ENCODE measurements at places on chromosomes 5 and 9.

- DNase-seq, result no peak
Measured at GRCh38 chr9:79663878-79664277, 92.1 kb downstream of the TLE4 start.

GRCh38 chr5:39691136-39691535, 266.4 kb upstream of the DAB2 start:
- DNase-seq, result no peak

GRCh38 chr5:33840927-33841547, 50.8 kb downstream of the ADAMTS12 start:
- no peak for DNase-seq

- DNase-seq, result peak; percentile 5
Measured at GRCh38 chr5:129904667-129905472, 605 bp downstream of the CHSY3 start.

DNA sequence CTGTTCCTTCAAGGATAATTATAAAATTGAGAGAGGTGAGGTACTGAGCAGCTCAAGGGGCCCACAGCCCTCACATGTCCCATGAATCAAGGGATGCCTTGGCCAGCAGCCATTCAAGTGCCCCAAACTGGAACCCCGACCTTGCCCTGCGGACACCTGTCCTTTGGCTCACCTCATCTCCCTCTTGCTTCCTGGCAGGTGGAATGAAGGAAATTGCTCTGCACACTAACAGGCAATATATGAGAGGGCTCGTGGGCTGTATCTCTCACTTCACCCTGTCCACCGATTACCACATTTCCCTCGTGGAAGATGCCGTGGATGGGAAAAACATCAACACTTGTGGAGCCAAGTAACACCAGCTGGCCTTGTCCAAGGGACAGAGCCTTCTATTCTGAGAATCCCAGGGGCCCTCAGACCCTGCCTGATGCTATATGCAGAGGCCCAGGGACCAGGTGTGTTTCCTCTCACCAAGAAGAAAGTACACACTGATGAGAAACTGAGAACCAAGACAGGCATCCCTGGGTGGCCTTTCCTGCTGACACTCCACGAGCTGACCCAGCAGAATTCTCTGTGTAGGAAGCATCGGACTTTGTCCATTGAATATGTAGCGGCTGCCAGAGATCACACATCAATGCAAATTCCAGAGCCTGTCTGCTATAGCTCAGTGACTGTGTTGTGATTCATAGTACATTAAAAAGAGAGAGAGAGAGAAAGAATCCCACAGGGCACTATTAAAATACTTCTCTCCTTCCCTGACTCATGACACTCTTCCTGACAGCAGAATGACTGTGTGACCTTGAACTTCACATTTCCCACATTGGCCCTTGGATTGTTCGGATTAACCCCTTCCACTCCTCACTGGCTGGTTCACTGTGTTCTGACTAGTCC, 92.6 kb downstream of the LIFR start:
- no peak for DNase-seq

- DNase-seq, result no peak
Measured at GRCh38 chr5:161400583-161400982, 145.9 kb downstream of the GABRB2 start.

DNA sequence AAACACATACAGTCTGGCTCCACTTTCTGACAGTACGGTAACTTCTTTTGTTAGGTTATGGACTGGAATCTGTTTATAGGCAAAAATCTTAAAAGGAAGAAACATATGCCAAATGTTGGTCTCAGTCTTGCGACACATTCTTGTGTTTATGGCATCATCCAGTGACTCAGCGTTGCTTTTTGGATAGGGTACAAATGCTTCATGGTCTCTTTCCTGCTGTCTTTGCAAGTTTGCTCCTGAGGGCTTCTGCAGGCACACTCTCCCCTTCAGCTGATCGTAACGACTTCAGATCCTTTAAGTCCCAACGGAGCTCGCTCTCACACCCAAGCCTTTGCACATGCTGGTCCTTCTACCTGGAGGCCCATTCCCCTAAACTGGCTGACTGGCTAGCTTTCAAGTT, 23.6 kb upstream of the TNFSF8 start:
- no peak for DNase-seq

GRCh38 chr5:180790020-180790419, 12.6 kb downstream of the MGAT1 start:
- DNase-seq, result no peak

- DNase-seq, result no peak
Measured at GRCh38 chr5:122921826-122922225, 76.4 kb downstream of the SNX24 start.

DNA sequence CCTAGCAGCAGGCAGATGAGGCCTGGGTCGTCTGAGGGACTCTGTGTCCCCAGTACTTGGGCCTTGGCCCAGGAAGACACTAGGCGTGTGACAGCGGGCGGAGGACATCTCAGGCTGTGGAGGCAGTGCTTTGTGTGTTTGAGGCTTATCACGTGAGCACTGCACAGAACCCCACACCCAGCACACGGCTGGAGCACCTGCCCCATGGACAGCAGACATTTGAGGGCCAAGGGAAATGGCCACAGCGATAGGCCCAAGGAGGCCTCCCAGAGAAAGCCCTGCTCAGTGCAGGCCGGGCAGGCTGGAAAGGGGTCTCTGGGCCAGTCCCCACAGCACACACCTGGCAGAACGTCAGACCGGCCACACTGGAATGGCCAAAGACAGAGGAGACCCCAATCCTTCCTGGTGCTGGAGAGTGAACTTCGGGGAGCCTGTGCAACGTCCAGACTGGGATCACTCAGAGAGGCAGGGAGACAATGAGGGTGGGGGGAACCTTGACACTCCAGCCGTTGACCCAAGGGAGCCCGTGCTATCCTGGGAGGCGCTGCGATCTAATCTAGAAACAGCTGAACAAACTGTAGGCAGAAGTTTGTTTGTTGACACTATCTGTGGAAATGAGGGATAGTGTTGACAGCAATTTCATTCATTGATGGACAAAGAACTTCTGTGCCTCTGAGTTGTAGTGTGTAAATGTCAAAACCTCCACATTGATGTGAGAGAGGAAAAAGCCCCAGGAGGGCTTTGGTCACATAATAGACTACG, 19.6 kb upstream of the FLT4 start:
- DNase-seq, result no peak

GRCh38 chr9:29213417-29214153, 1640.3 kb upstream of the C9orf72 start:
- no peak for DNase-seq

DNA sequence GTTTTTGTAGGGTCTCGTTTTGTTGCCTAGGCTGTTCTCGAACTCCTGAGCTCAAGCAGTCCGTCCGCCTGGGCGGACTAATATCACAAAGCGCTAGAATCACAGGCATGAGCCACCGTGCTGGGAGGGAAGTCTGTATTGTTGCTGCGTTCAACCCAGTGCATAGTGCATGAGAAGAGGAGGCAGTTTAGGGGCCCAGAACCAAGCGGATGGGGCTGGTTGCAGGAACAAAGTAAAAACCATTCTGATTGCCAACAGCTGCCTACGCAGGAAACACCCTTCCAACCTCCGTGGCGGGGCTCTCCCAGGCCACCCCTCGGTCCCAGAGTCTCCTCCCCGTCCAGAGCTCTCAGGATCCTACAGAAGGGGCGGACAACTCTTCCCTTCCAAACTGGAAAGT, 87.1 kb downstream of the ANXA2R start:
- no peak for DNase-seq

GRCh38 chr9:114607671-114608524, 3.2 kb upstream of the TMEM268 start:
- no peak for DNase-seq

- DNase-seq, result no peak
Measured at GRCh38 chr5:147956064-147956841, 49.9 kb upstream of the C5orf46 start.

GRCh38 chr9:77421506-77422265, 226.4 kb downstream of the GNA14 start:
- DNase-seq, result no peak
